PC-9 (cell line): ENCODE measurements at places on chromosomes 2 and 18. TPM values are rescaled to one million over a fixed set of nuclear protein-coding genes. Genes with fewer than 3 reads are reported as not detected.

Gene BCL2
- 2.0 TPM in 2 replicates for total RNA-seq

Gene LIMS1
- total RNA-seq = 58.2 and 61.6 TPM in 2 replicates

Gene UNC80
- total RNA-seq = not detected in 2 replicates

Gene RSAD2
- total RNA-seq = not detected in 2 replicates

Gene FAM237A
- total RNA-seq = not detected in 2 replicates
